ENCODE measurements at places on chromosomes 2 and 18.

- no peak for DNase-seq
Measured at GRCh38 chr2:159456500-159457426, 159.6 kb downstream of the BAZ2B start.

GRCh38 chr2:10519394-10519740 is 71.2 kb upstream of the ODC1 start:
- no peak for DNase-seq

- no peak for DNase-seq
Measured at GRCh38 chr2:5453220-5454050, 238.7 kb upstream of the SOX11 start.

- no peak for DNase-seq
Measured at GRCh38 chr18:44700652-44701051, 20.0 kb downstream of the SETBP1 start.

- DNase-seq: no peak
Measured at GRCh38 chr2:13607139-13607538, 890.4 kb downstream of the TRIB2 start.

- no peak for DNase-seq
Measured at GRCh38 chr18:62919109-62919838, 203.9 kb downstream of the PHLPP1 start.

Measured in ecto neural progenitor cell (in vitro differentiated cells).